Brain microvascular endothelial cell (primary cell): ENCODE measurements at places on chromosomes 11 and 22.

GRCh38 chr22:35688913-35689675 lies 28.6 kb upstream of the APOL5 start:
- DNase-seq: no peak

DNA sequence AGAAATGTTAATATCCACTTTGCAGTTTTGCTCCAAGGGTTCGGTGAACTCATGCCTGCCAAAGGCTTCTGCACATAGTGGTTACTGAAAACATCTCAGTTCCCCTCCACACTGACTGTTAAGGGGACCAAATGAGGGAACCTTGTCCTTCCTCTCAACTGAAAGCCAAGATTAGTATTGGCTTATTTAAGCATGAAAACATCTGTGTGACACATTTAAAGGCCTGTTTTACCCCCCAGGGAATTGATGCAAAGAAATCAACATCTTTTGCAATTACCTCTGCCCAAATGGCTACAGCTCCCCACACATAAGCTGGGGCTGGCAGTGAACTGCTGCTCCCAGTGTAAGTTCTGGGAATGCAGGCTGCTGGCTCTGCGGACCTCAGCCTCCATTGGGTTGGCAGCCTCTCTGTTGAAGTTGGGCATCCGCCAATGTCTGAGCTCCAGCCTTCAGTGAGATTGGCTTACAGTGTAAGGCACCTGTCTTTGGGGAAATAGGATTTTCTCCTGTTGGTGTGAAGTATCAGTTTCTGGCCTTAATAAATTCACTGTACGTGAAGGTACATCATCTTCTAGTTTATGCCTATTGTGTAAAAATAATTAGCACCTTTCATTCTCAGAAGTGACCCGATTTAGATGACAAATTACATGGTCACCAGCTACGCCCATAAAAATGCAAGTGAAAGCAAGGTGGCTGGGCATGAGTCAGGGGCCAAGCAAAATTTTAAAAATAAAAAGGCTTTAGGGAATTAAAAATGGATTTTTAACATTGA lies 213.4 kb upstream of the SYN3 start:
- DNase-seq: peak; percentile 1

GRCh38 chr11:121924191-121924590 lies 191.8 kb downstream of the BLID start:
- no peak for DNase-seq

DNA sequence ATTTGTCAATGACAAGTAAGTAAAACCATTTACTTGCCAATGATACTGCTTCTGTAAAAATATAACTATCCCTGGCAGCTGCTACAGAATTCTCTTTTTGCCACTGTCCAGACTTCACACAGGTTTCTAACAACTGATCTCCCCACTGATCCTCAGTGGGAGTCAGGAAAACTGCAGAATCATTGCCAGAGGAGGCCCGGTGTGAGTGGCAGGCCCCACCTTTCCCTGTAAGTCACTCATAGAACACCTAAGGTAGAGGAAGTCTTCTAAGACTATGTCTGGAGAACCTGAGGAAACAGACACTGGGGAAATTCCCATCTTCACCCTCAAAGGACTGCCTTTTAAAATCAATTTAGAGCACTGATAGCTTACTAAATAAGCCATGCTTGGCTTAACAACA lies 66.3 kb downstream of the ZC3H12C start:
- DNase-seq: no peak

DNA sequence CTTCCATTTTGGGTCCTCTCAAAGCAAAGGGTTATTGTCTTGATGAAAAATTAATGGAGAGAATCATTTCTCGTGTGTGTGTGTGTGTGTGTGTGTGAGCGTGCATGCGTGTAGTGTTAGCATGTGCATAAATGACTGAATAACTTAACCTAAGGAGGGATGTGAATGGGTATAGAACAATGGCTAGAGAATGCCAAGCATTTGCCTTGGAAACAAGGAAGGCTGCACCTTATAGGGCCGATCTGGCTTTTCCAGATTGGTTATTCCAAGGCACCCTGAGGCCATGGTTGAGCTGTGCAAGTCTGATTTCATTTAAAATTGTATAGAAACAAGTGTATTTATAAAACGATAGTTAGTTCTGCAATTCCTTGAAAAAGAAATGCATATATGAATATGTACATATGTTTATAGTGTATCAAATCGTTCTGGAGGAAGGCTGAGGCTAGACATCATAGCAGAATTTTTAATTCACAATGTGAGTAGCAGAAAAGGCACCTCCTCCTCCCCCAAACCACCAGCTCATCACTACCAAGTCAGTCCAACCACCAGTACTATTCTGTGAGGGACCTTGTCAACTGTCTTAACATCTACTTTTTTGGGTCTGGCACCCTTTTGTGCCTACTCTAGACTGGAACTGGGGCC lies 322.7 kb upstream of the ISX start:
- no peak for DNase-seq

- no peak for DNase-seq
Observed at GRCh38 chr11:20336056-20336455, 27.5 kb upstream of the HTATIP2 start.

DNA sequence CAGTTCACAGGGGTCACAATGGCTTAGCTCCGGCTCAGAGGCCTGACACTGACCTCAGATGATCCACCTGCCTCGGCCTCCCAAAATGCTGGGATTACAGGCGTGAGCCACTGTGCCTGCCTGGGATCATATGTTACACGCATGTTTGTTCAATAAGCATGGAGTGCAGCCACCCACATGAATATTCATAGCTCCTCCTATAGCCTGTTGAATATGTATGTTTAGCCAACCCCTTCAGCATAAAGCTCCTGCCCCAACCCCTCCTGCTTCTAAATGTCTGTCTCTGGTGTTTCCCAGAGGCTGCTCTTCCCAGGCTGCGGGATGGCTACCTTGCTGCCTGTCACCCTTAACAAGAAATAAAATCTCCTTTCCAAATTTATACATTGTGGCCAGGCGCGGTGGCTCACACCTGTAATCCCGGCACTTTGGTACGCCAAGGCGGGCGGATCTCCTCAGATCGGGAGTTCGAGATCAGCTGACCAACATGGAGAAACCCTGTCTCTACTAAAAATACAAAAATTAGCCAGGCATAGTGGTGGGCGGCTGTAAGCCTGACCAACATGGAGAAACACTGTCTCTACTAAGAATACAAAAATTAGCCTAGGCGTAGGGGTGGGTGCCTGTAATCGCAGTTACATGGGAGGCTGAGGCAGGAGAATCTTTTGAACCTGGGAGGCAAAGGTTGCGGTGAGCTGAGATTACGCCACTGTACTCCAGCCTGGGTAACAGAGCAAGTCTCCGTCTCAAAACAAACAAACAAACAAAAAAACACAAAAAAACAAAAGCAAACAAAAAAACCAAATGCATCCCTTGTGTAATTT lies 1.1 kb upstream of the APOBEC3F start:
- no peak for DNase-seq

DNA sequence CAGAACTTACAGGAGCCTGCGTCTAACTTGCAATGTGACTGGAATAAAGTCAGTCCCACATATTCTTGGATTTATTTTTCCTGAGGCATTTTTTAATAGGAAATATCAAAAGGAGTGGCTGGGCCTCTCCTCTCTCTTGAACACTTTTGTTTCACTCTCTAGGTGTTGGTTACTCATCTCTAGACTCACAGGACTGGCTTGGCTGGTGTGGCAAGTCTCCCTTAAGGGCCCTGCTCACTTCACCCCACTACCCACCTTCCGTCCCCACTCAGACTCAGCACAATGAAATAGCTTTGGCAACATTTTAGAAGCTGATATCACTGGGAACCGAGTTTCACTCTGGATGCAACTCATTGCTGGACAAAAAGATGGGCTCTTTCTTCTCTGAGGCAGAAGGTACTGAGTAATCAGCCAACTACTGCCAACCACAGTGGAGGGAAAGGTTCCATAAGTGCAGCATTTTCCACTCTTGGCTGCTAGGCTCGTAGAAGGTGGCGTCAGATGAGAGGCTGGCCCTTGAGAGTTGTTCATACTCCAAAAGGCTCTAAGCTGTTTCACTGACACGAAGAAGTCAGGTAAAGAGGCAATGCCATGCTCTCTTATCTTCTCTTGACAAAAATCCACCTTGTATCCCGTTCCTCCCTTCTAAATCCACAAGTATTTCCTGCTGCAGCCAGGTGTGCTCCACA lies 390.6 kb downstream of the SOX6 start:
- DNase-seq: no peak

DNA sequence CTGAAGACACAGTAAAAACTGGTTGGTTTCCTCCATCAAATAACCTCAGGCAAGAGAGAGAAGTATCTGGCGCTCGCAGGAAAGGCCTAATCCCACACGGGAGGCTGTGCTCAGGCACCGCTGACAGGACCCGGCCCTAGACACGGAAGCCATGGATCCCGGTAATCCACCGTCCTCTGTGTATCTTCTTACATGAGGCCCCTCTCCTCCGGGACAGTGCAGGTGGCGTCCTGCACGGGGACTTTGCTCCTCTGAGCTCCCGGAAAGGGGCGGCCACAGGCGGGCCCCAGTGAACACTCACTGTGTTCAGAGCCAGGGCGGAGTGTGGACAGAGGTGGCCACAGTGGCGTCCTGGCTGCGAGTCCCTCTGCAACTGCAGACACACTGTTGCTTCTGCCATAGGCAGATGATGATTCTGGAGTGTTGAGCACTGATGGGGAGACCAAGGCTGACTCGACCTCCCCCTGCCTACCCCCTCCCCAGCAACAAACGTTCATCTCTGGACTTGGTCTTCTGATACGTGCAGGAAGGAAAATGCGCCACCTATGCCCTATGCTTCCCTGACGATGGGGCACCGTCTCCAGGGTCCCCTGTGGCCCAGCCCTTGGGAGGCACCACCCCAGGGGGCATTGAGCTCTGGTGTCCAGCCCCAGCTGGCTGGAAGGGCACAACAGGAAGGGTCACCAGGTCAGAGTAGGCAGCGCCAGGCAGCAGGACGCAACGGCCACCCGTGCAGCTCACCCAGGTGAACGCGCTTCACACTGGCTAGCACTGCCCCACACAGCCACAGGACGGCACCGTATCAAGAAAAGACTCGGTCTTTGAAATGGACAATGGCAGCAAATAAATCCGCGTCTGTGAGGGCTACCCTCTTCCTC lies 95.7 kb downstream of the TRMU start:
- DNase-seq: no peak
